ENCODE measurements at places on chromosomes 7 and 10.

DNA sequence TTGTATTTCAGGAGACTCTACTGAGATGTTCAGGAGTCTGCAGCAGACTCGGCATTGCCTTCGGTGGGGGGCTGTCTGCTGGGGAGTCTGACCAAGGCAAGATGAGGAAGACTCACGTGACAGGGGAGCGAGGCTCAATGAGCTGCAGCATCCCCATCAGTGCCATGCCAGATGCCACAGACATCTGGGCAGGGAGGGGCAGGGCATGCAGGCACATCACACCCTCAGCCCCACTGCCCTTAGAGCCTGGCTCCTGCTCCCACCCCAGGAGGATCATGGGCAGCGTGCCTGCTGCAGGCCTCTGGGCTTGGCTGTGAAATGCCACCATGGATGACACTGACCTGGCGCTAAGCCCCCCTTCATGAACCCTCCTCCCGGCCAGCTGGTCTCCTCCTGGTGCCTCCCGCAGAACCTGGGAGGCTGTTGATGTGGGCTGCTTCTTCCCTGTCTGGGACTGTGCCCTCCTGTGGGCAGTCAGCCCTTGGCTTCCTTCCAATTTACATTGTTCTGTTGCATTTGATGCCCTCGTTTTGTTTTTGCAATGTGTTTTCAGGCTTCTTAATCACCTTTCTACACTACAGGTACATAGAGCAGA is 235.0 kb downstream of the PAXIP1 start:
- no peak for DNase-seq

DNA sequence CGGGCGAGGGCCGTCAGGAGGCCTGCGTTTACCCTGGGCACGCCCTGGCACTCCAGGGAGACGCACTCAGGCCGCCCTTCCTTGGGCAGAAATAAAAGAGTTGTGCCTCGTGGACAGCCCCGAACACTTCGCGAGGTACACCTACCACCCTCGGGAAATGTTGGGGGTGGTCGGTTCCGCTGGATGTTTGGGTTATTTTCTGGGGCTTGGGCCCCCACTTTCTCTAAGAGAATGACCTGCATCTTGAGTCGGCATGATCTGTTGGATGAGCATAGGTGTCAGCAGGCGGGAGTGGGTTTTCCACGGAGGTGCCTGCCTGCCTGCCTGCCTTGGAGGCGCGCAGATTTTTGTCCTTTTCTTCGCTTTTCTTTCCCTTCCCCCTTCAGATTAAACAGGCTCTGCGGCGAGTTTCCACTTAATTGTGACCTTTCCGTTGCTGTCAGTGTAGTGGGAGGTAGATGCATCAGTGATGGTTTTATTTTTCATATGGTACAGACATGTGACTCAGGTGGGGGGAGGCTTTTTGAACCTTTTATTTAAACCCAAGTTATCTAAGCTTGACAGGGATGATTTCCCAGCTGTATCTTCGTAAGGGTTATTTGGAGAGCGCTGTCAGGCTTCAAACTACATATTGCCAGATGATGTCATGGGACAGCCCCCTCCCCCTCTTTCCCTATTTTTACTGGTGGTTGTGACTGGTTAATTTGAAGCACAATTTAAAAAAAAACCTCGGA is 661 bp downstream of the HECTD2 start:
- no peak for DNase-seq

GRCh38 chr7:116293139-116293538 is 82.8 kb downstream of the TES start:
- no peak for DNase-seq

DNA sequence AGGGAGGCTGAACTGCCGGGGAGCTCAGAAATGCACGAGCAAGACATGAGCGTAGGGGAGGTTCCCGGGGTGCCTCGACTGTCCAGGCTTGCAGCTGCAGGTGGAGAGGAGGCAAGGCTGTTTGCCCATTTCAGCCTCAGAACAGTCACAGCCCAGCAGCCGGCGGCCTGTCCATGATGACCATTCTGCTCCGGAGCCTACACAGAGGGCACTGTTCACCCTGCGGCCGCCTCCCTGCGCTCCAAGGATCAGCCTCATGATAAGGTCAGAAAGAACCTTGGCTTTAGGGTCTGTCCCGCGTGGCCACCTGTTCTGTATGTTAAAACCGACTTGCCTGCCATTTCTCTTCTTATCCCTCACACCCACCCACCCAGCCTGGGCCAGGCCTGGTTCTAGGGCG is 21.9 kb upstream of the CFAP46 start:
- DNase-seq, result no peak

- DNase-seq, result no peak
Measured at GRCh38 chr10:76554033-76554408, 1083.6 kb downstream of the KCNMA1 start.

DNA sequence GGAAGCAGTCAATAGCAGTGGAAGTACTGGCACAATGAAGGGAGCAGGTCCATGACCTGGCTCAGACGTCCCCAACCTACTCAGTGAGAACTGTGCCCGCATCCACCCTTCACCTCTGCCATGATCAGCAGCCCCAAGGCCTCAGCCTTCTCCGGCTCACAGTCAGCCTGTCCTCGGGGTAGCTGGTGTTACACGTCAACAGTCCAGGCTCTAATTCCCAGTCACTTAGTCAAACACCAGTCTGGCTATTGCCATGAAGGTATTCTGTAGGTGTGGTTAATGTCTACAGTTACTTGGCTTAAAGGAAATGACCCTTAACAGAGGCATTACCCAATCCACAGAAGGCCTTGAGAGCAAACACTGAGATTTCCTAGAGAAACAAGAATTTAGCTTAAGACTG is 49.1 kb downstream of the GRB10 start:
- no peak for DNase-seq

- DNase-seq, result no peak
Measured at GRCh38 chr10:32516567-32517495, 70.9 kb downstream of the CCDC7 start.

DNA sequence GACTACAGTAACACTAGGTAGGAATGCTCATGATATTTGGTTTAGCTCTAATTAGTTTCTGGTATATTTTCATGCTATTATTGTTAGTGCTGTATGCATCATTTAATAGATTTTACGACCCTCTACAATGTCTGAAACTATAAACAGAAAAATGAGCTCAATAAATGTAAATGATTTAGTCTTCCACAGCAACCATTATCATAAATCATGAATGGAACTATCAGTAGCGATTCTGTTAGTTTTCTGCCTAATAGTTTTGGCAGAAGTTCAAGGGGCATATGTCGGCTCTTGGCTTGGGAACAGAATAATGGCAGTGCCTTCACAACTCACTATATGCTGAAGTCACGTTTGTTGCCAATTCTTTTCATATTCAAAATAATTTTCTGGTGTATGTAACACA is 494.8 kb downstream of the PARD3 start:
- DNase-seq, result no peak

GRCh38 chr7:19268737-19269136 is 123.5 kb upstream of the FERD3L start:
- peak; percentile 2 for DNase-seq

GRCh38 chr10:103836273-103836672 is 19.1 kb downstream of the SH3PXD2A start:
- no peak for DNase-seq

GRCh38 chr10:5234106-5234860 is 37.6 kb downstream of the AKR1C4 start:
- peak; percentile 91 for DNase-seq

DNA sequence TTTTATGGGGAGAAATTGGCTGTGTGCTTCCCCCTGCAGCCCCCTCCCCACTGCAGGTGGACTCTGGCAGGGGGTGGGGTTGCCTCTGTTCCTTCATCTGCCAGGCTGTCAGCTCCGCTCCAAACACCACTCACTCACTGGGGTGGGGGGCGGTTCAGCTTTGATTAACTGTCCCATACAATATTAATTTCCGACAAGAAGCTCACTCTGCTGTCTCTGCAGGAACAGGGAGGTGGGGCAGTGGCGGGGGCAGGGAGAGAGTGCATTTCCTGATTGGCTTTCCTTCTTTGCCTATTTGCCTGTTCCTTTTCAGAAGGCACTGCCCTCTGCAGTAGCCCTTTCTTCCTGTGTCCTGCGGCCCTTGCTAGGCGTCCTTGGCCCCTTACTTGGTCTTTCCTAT is 500.8 kb downstream of the PLXNA4 start:
- no peak for DNase-seq

DNA sequence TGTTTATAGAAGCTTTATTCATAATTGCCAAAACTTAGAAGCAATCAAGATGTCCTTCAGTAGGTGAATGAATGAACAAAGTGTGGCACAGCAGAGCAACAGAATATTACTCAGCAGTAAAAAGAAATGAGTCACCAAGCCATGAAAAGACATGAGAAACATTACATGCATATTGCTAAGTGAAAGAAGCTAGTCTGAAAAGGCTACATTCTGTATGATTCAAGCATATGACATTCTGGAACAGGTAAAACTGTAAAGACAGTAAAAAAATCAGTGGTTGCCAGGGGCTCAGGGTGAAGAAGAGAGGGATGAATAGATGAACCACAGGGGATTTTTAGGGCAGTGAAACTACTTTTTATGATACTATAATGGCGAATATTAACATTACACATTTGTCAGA is 80.9 kb upstream of the APBB1IP start:
- no peak for DNase-seq

GRCh38 chr7:21364801-21365271 is 63.0 kb upstream of the SP4 start:
- DNase-seq, result no peak

- DNase-seq, result no peak
Measured at GRCh38 chr10:112852306-112852705, 97.7 kb upstream of the TCF7L2 start.

DNA sequence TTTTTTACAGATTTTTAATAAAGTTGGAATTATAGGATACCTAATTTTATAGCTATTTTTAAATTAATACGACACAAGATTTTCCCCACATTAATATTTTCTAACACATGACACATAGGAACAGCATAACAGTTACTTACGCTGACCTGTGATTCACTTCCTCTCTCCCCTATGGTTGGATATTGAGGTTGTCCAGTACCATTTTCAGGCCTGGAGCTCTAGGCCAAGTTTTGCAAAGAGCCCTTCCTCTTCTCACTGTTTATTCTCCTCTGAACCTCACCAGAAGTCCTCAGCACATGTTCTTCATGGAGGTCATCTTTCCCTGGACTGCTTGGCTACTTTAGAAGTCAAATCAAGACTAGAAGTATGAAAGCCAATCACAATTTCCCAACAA is 28.2 kb downstream of the LYZL1 start:
- no peak for DNase-seq

DNA sequence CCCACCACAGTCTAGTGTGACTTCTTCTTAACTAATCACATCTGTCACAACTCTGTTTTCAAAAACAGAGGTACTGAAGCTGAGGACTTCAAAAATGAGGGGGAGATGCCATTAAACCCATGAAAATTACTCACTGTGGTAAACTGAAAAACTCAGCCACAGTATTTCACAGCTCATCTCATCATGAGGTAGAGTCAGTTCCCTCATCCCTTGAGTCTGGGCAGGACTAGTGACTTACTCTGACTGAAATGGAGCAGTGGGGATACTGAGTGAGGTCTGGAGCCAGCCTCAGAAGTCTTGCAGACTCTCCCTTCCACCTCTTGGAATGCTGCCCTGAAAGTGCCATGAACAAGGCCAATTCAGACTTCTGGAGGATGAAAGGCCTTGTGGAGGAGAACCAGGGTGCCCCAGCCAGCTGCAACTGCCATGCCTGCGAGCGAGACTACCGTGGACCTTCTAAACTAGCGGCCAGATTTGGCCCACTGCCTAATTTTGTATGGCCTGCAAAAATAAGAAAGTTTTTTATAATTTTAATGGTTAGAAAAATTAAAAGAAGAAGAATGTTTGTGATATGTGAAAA is 24.7 kb upstream of the ANKRD1 start:
- DNase-seq, result no peak

DNA sequence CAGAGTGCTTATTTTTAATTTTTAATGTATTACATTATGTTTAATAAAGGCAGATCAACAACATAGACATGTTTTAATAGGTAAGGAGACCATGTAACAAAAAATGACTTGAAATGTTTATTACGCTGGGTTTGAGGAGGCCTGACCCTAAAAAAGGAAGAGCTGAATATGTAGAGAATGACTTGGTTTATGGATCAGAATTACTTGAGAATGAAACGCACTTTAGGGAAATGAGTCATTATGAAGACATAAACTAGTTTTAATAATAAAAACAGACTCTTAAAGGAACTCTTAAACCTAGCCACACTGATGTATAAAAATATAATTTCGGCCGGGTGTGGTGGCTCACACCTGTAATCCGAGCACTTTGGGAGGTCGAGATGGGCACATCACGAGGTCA is 56.5 kb downstream of the CTTNBP2 start:
- DNase-seq, result no peak

Measured in OCI-M1 (cell line).